ENCODE measurements at places on chromosomes 7 and 10. TPM values are rescaled to one million over a fixed set of nuclear protein-coding genes. Genes with fewer than 3 reads are reported as not detected.

ATE1 gene
- total RNA-seq: 53.7 TPM

UFSP1 gene
- 7.4 TPM for total RNA-seq

TRIM73 gene
- total RNA-seq: 3.4 TPM

UCN3 gene
- total RNA-seq: not detected

LEP gene
- not detected for total RNA-seq

UBE2H gene
- total RNA-seq: 103 TPM

SFTPD gene
- total RNA-seq: 6.2 TPM

CDHR3 gene
- total RNA-seq: 5.8 TPM
